AML-193 (cell line): ENCODE measurements at places on chromosomes 4 and X.
A peak's percentile ranks its signal among the peaks of the same experiment; 100 is the strongest.

DNA sequence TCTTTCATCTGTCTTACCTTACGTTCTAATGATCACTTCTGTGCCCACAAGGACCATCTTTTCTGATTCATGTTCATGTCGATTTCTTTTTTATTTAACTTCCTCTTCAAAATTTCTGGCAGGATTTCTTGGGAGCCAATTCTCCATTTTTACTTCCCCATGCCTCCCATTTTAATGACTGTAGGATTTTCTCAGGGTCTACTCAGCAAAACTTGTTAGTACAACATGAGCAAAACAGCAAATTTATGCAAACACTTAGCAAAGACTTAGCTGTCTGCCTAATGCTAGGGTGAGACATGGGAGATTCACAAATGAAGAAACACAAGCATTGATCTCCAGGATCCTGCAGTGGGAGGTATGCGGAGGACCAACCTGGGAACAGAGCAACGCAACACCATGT, 5.5 kb downstream of the CD38 start:
- no peak for DNase-seq

GRCh38 chr4:183770906-183771305, 111.8 kb downstream of the TRAPPC11 start:
- DNase-seq, result no peak

DNA sequence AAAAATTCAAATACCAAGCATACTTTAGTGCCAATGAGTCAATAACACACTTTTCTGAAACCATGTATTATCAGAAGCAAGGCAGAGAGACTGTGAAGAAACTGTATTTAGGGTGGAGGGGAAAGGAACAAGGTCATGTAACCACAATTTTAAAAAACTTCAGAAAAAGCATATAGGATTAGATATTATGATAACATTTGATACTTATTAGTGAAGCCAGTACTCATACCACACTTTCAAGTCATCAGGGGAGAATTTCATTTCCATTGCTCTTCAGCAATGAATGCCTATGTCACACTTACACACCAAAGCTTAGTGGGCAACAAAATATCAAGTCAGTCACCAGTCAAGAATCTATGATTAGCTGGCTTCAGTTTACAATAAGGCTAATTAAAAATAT, 602.2 kb downstream of the IL15 start:
- no peak for DNase-seq

GRCh38 chr4:76420762-76421581, at the start of gene CCDC158:
CCDC158 (minus strand) TSS chr4:76421141; CDS start chr4:76403207, 17,934 bp downstream.
- DNase-seq, result no peak

DNA sequence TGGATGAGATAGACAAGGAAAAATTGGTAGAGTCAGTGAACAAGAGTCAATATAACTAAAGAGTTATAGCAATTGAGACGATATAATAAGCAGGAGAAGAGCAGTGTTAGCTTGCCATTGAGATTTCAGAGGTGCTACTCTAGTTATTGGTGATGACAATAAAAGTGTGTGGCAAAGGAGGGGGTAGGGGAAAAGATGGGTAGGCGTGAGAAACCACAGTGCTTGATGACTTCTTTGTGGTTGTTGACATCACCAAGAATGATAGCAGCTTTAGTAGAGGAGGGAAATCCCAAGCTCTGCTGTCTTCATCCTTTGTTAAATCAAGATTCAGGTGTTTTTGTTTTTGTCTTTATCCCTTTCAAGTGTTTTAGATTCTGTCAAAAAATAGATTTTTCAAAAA, 179.9 kb upstream of the PPP3CA start:
- DNase-seq, result no peak

DNA sequence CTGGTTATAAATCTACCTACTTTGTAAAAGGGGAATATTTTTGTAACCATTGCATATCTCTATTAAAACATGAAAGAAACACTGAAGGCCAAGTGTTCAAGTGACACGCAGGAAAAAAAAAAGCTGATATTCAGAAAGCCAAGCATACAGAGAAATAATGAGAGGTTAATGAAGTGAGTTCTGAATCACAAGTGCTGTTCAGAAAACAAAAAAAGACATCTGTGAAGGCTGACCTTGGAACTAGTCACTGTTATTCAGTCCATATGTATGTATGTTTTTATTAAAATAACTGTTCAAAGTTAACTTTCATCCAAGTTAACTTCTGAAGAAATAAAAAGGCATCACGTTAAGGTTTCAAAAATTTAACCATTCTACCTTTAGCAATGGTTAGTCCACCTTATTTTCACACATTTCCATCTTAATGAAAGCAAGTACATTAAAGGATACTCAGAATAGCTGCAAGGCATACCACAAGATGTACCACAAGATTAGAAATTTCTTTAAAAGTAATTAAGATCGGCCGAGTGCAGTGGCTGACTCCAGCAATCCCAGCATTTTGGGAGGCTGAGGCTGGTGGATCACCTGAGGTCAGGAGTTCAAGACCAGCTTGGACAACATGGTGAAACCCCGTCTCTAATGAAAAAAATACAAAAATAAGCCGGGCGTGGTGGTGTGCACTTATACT, 31.4 kb downstream of the SH3RF1 start:
- no peak for DNase-seq

GRCh38 chr4:8817813-8818062, 53.9 kb downstream of the HMX1 start:
- DNase-seq, result no peak

- DNase-seq, result no peak
These were observed 146.5 kb downstream of the AFAP1 start for GRCh38 chr4:7793186-7793585.

- DNase-seq, result no peak
These were observed 35.6 kb downstream of the PAK3 start for GRCh38 chrX:111131572-111131971.

DNA sequence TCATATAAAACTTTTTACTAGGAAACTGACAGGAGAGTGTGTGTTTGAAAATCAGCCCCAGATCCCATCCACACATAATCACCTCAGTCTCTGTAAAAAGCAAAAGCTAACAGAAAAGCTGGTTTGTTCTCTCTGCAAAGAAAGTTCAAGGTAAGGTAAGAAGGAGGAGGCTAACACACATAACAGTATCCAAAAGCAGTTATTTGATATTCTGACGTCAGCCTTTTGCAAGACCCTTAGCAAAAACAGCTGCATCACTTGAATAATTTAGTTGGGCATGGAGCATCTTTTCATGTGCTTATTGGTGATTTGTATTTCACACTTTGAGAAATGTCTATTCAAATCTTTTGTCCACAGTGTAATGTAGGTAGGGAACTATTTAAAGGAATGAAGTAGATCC, 5.5 kb downstream of the TCEAL9 start:
- DNase-seq, result no peak

DNA sequence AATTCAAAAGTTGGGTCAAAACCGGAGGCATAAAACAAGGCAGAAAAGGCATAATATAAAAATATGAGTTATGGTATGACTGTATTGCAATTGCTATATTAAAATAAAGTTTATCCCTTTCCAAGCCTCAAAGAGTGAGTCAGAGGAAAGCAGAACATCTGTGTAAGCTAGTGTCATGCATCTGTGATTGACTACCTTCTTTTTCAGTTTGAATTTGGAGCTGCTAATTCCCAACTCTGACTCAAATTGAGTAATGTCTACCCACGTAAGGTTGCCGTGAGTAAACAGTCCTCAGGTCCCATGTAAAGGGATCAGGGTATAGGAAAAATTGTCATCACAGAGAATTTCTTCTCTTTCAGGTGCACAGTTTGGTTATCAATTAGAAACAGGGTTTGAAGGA, 6.5 kb upstream of the SLITRK4 start:
- no peak for DNase-seq

DNA sequence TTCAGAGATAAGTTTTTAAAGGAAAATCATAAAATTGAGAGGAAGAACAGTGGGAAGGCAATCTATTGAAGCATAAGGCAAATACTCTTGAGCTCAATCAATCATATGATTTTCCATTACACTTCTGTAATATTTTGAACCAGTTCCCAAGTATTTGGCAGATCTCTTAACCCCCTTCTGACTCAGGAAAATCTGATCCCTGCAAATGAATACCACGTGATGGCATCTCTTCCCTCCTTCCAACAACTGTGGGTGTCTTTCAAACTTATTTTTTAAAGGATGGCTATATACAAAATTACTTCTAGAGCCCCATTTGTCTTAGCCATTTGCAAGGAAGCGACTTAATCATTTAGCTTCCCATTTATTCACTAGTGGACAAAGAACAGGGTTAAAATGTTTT, 41.9 kb downstream of the AMOT start:
- no peak for DNase-seq

DNA sequence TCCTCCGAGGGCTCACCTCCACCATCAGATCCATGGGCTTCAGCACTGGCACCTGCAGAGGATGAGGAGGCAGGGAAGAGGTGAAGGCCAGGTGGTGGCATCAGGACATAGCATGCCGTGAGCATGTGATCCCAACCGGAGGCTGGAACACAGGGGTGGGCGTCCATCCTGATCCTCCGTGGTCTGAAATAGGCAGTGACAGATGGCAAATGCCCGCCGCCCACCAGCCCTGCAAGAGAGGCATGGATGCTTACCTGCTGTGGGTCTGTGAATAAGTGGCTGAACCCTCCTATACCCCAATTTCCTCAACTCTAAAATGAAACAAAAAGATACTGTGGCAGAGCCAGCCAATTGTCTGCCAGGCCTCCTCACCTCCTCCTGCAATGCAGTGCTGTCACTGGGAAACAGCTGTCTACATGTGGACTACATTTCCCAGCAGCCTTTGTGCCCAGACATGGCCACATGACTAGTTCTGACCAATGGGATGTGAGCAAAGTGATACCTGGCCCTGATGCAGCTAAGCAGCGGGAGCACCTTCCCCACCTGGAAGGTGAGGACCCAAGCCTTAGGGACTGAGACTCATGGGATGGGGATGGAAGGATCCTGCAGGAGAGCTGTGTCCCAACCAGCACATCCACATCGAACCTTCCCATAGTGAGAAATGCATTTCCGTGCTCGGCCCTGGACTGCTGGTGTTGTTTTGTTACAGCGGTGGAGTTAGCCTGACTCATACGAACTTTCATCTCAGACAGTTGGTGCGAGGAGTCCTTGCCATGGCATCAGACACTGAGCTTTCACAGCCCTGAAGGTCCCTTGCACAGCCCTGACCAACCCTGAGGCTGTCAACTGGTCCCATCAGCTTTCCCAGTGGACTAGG, 99.5 kb downstream of the PPP2R2C start:
- DNase-seq, result no peak

DNA sequence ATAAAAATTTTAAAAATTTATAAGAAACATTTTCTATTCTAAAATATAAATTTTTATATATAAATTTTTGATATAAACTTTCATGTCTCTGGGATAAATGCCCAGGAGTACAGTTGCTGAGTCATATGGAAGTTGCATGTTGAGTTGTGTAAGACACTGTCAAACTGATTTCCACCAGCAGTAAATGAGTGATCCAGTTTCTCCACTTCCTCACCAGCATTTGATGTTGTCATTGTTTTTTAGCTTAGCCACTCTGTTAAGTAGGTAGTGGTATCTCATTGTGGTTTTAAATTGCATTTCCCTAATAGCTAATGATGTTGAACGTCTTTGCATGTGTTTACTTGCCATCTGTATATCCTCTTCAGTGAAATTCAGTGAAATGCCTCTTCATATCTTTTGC, 66.5 kb downstream of the MAMLD1 start:
- peak; percentile 77 for DNase-seq

- peak; percentile 36 for DNase-seq
These were observed 195.8 kb downstream of the PDHA2 start for GRCh38 chr4:96035727-96036126.

DNA sequence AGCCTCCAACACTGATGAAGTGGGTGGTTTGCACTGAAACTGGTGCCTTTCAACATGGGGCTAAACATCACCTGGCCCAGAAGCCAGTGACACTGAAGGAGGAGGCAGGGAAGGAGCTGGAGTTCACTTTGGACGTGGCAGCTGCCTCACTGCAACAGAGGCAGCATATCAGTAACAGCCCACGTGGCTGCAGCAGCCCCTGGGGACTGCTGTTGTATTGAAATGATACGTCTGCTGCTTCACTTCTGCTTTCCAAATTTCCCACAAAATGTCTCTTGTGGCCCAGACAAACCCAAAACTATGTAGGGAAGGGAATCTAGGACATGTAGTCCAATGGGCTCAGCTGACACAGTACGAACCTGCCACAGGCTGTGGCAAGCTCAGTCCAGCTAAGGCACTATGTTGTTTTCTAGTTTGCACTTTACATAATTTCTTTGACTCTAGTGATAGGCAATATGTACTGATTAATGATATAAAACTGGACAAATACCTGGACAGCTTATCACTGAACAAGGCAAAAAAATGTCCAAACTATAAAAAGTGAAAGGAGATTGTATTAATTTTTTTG, 84.7 kb upstream of the RAPGEF2 start:
- DNase-seq, result no peak

GRCh38 chrX:6644411-6644810, 109.5 kb upstream of the VCX3A start:
- peak; percentile 0 for DNase-seq

GRCh38 chr4:26135331-26135730, 185.5 kb upstream of the RBPJ start:
- DNase-seq, result no peak

DNA sequence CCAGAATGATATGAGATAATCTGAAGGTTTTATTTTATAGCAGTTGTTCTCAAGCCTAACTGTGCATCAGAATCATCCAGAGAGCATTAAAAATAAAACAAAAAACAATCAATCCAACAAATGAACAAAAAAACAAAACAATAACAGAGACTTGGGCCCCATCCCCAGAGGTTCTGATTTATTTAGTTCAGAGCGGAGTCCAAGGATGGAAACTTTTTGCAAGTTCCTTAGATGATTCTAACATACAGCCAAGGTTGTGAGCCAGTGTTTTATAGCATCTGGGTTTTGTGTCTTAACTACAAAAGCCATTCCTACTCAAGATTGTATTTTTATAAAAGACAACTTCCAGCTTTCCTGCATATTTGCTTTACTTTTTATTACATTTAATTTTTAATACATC, 59.4 kb upstream of the GRPR start:
- no peak for DNase-seq

GRCh38 chr4:37243722-37244582, 591 bp upstream of the NWD2 start:
- DNase-seq, result no peak

- DNase-seq, result no peak
These were observed 176.6 kb downstream of the NR3C2 start for GRCh38 chr4:148265627-148266026.

DNA sequence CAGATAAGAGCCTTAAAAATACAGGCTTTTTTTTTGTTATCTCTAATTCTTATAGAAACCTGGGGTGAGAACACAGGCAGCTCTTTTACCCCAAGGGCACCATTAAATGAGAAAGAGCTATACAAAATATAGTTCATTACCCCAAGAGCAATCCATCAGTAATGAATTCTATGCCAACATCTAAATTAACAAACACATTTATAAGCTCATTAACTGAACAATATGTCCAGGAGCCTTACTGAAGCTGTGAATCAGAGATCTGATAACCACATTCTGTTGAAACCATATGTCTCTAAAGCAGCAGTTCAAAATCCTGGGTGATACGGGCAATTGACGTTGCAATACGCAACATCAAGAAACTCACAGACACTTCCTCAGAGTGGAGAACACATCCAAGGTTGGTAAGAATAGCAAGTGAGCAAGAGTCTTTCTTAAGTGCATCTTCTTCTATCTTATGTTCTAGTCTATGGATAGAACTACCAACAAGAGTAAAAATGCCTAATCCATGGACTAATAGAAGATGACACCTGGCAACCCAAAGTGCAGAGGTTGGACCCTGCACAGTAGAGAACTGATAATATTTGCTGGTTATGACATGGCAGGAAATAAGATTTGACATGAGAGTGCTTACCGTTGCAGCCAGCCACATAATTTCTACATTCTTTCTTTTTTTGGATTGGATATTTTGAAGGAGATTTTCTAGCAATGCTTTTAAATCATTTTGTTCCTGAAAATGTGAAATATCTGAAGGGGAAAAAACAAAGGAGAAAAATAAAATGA, 449.3 kb downstream of the IL15 start:
- DNase-seq, result no peak
